ENCODE measurements at places on chromosomes 4 and X. TPM values are rescaled to one million over a fixed set of nuclear protein-coding genes. Genes with fewer than 3 reads are reported as not detected.

- peaks cover 5% of the 10 kb centered on the region for H3K36me3 ChIP-seq
- H3K4me1 ChIP-seq = peaks cover 10% of the 10 kb centered on the region
- H3K4me3 ChIP-seq = no peak overlapping the region
- no peak overlapping the region for H3K27ac ChIP-seq
- H3K27me3 ChIP-seq = no peaks in the 10 kb centered on the region
Observed at GRCh38 chr4:152415980-152416379, 119.9 kb downstream of the FBXW7 start.

The CXCL5 gene
- total RNA-seq = 0.22 TPM

The GPR50 gene
- total RNA-seq = not detected

The HSFX1 gene
- total RNA-seq = 2.1 TPM

DNA sequence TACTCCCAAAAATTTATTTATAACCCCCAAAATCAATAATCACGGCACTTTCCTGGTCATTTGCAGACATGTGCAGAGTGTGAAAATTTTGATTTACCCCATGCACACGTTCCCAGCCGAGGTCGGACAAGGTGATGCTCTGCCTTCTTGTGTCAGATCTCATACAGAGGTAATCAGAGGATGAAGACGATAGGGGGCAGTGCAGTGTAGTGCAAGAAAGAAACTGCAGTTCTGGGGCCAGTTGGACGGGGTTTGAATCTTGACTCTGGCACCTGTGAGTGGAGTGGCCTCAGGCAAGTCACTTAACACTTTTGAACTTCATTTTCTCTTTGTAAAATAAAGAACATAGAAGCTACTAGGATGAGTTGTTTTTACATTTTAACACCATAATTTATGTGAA, 88.4 kb downstream of the FRMPD3 start:
- no peaks in the 10 kb centered on the region for H3K36me3 ChIP-seq
- H3K4me1 ChIP-seq = no peaks in the 10 kb centered on the region
- peaks cover 1% of the 10 kb centered on the region for H3K27me3 ChIP-seq
- DNase-seq = no peak
- no peak overlapping the region for H3K27ac ChIP-seq

DNA sequence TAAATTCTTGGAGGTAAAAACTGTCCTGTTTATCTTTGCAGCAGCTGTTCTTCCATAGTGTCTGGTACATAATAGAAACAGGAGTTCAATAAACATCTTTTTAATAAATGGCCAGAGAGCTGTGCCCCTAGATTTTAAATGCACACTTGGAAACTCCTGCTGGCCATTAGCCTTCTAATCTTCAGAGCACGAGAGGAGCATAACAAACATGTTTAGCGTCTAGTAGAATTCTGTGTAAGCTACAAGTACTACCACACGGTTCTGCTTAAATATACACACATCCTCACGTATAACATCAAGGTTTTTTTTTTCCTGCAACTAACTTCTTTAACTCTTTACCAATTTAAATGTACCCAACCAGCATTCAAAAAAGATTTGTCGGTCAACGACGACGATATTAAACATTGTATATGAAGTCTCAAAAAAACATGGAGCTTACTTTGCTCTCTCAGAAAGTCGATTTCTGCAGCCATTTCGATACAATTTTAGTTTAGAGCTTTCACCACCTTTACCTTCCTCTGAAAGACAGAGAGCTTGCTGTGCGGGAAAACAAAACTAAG, 628 bp downstream of the SCLT1 start:
- no peak overlapping the region for H3K27ac ChIP-seq
- no peaks in the 10 kb centered on the region for H3K27me3 ChIP-seq
- no peak overlapping the region for H3K4me3 ChIP-seq
- peaks cover 31% of the 10 kb centered on the region for H3K4me1 ChIP-seq
- no peaks in the 10 kb centered on the region for H3K36me3 ChIP-seq
- DNase-seq = no peak
